ENCODE measurements at places on chromosomes 7 and 10. TPM values are rescaled to one million over a fixed set of nuclear protein-coding genes. Genes with fewer than 3 reads are reported as not detected.

- DNase-seq = no peak
Measured at GRCh38 chr10:127612-128432, 7.4 kb upstream of the ZMYND11 start.

- no peak for DNase-seq
Measured at GRCh38 chr7:94386416-94386815, 8.3 kb upstream of the COL1A2 start.

GRCh38 chr10:114313139-114313538, 74.1 kb downstream of the VWA2 start:
- DNase-seq = no peak

DNA sequence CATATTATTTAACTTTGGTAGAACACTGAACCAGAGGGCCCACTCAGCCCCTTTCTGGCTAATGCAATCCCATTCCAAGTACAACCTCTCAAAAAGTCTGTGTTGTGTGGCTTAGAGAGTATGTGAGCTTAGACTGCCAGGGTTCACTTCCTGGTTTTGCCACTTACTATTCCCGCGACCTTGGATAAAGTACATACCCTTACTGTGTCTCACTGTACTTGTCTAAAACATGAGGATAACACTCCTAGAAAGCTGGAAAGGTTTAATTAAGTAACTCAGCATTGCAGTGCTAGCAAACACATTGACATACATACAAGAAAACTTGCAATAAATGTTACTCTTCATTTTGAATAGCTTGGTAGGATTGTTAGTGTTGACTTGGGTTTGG, 215.8 kb downstream of the CHCHD3 start:
- no peak for DNase-seq

DNA sequence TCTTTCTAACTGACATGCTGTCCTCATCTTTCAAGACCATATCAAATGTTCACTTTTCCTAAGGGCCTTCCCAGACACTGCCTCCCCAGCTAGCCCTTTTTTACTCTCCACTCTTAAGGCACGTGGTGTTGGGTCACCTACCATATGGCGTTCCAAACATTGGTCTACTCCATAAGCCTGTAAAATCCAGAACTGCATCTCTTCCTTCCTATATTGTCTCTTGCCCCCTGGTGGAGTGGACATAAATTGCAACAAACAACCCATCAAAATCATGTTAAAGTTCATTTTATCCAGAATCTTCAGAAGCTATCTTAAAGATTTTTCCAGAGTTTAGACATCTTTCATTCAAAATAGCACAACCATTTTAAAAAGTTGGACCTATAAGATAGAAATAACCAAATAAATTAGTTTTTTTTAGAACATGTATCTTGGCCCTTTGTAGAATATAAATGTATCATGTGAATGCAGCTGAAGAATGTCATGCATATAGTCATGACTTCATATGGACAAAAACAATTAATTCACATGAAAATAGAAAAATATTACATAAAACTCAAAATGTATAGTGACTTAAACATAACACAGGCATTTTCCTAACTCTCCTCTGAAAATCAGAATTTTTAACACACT, 180.6 kb upstream of the CHRM2 start:
- no peak for DNase-seq

GRCh38 chr7:55966851-55967250, 2.5 kb downstream of the NIPSNAP2 start:
- no peak for DNase-seq

NKX2-3 gene
- total RNA-seq = not detected

Data from vagina (tissue), 2 donors.